ENCODE measurements at places on chromosomes 4 and X.

DNA sequence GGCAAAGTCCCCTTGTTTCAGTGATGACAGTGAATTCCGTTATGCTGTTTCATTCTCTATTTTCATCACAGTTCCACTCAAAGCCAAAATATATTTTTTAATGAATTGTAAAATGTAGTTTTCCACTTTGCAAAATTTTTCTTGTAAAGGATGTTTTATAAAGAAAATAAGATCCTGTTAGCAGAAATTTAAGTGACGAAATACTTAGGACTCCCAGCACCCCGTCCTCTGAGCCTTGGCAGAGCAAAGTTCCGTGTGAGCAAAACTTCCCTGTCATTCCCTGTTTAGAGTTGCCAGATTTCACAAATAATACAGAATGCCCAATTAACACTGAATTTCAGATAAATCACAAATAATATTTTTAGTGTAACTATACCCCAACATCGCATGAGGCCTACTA lies 81.0 kb upstream of the RBPJ start:
- DNase-seq = no peak

GRCh38 chr4:7330031-7330596 lies 104.6 kb downstream of the PSAPL1 start:
- no peak for DNase-seq

- no peak for DNase-seq
These were observed 34.0 kb upstream of the GNPDA2 start for GRCh38 chr4:44760142-44760898.

- no peak for DNase-seq
These were observed 77.9 kb downstream of the TBL1X start for GRCh38 chrX:9542761-9543111.

GRCh38 chr4:98632258-98632657 lies 26.2 kb downstream of the TSPAN5 start:
- DNase-seq = no peak

DNA sequence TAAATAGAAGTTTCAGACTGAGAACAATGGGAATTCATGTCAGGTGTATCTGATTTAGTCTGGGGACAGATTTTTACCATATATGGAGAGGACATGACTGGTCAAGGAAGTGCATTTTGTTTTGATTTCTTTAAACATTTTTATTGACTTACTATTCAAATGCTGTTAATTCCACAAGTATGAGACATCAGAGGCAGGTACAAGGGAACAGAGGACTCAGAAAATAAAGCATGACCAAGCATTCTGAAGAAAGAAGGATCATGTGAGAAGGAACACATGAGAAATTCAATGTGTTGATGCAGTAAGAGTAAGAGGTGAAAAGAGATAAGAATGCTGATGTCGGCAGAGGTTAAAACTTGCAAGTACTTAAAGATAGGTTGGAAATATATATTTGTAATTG lies 1452.6 kb downstream of the PCDH7 start:
- no peak for DNase-seq

DNA sequence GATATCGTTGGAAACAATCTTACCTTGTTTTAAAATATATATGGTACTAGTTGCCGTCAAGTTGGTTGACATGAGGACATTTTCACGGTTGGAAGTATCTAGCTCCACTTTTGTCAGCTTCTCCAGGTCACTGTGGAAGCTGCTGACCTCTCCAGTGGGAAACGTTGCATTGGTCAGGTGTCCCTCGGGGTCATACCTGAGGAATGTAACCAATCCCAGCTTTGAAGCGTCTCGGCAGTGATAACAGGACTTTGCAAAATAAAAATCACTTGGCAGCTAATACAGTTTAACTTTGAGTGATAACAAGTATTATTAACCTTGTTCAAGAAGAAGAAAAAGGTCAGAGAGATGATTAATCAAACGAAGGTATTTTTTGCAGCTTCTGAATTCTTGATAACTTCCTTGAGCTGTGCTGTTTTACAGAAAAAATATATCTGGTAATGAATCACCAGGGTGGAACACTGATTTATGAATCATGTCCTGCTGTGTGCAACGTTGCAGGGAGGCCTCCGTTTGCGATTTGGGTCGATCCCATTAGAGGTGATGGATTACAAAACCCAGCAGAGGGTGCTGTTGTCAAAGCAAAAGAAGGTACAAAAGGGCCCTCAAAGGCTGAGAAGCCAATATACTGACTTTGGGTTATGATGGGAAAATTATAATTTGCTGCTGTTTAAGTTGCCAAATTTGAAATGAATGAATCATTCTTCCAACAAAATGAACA lies 60.1 kb downstream of the SH2D1A start:
- DNase-seq = no peak

DNA sequence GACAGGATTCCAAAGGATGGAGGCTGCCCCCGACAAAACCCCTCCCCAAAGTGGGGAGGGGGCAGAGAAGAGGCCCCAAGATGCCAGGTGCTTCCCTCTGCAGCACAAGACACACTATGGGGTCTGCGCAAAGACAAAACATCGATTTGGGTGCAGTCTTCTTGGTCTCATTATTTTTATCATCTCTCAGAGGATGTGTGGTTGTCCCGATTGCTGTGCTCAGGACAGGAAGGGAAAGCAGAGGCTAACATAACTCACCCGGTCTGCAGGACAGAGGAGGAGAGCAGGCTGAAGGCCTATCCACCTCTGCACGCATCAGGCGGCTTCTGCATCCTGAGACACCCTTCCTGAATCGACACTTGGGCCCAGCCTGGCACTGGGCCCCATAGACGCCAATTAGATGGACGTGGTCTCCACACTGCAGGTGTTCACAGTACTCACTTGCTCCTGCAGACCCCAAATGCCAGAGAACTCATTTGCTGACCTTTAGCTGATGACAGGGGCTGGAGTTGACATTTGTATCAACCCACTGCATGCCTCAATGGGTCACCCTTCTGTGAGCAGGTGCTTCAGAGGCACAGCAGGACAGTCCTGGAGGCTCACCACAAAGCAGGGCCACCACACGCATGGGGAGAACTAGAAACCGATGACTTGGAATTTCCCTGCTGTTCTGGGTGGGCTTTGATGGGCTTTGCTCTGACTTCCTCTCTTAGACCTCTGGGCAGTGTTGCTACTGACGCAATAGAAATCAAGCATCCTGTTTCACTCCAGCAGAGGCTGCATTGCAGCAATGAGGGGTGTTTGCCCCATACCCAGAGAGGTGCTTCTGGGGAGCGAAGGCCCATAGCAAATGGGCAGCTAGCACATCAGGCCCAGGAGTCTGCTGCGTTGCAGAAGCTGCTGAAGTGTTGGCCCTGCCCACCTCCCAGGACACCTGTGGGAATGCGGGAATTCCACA lies 96.3 kb upstream of the ENPP6 start:
- DNase-seq = no peak

GRCh38 chr4:102959496-102959895 lies 60.0 kb downstream of the SLC9B1 start:
- no peak for DNase-seq

DNA sequence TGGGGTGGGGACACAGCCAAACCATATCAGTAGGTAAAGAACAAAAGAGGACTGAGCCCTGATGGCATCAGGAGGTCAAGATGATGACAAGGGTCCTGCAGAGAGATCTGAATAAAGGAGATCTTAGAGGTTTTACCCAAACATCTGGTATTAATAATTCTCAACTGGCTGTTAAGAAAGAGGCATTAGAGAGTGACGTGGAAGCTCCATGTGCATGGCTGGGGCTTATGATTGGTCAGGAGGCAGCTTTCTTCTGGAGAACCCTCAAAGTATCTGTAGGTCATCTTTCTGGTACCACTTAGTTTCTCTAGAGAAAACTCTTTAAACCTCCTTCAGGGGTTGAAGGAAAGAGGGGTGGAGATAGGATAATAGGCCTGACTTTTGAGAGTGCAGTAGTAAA lies 18.7 kb downstream of the MGST2 start:
- no peak for DNase-seq

DNA sequence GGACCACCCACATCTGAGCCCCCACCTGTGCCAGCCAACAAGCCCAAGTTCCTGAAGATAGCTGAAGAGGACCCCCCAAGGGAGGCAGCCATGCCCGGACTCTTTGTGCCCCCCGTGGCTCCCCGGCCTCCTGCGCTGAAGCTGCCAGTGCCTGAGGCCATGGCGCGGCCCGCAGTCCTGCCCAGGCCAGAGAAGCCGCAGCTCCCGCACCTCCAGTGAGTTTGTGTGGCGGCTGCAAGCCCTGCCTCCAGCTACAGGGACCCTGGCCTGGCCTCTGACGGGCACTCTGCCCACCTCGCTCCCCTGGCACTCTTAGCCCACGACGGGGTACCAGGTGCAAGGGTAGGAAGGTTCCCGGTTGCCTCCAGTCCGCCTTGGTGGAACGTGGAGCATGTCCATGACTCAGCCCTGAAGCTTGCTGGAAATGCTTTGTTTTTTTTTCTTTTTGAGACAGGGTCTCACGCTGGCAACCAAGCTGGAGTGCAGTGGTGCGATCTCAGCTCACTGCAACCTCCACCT lies 13.7 kb upstream of the ADD1 start:
- DNase-seq = no peak

- no peak for DNase-seq
These were observed 1.1 kb upstream of the RASSF6 start for GRCh38 chr4:73621357-73621756.

DNA sequence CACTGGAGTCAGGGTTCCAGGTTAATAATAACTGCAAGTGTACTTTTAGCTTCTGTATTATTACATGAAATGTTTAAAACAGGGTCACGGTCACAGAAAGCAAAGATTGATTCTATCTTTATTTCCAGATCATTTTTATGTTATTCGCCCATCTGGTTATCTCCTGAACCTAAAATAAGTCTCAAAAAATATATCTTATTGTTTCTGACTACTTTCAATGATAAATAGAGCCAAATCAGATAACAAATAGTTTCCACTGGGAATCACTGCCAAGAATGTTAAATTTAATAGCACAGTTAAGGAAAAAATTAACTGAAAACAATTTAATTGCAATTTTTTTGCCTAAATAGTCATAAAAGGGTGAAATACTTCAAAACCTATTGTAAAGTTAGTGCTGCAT lies 17.2 kb upstream of the VEGFD start:
- DNase-seq = no peak

- DNase-seq = no peak
These were observed 240.1 kb downstream of the STIM2 start for GRCh38 chr4:27100713-27101112.

DNA sequence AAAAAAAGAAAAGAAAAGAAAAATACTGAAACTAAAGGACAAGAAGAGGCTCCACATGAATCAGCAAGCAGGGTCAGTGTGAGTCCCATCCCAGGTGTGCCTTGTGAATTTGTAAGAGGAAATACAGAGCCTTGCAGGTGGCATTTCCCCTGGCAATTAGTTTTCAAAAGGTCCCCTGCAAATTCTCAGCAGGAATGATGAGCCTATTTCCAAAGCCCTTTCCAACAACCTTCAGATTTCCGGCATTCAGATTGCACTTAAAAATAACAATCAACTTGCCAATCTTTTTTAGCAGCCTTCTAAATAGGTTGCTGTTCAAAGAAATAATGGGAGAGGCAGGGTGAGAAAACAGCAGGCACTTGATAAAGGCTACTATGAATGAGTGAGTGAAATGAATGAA lies 66.4 kb upstream of the OR13H1 start:
- no peak for DNase-seq

- no peak for DNase-seq
These were observed at the start of gene TSPAN7 for GRCh38 chrX:38561126-38561868. Gene TSPAN7, plus strand, starts transcription at chrX:38561542. Its CDS starts 5 bp downstream, at chrX:38561547.

Measured in NCI-H1436 treated with DMSO at 0.1 percent for 48 hours (cell line).